Progenitor cell of endocrine pancreas (in vitro differentiated cells): ENCODE measurements at places on chromosomes 16 and 17. TPM values are rescaled to one million over a fixed set of nuclear protein-coding genes. Genes with fewer than 3 reads are reported as not detected.

ITFG1 gene
- 41.3 and 45.0 TPM in 2 replicates for total RNA-seq

MMP28 gene
- 0.53 TPM in 1 of 2 replicates, not detected in the other for total RNA-seq

KIF2B gene
- total RNA-seq, result not detected in 2 replicates

KRT32 gene
- total RNA-seq, result not detected in 2 replicates

OR3A2 gene
- total RNA-seq, result not detected in 2 replicates

ZNF205 gene
- 23.3 and 23.9 TPM in 2 replicates for total RNA-seq

KRTAP3-2 gene
- not detected in 2 replicates for total RNA-seq

HBA1 gene
- not detected in 2 replicates for total RNA-seq

CRISPLD2 gene
- total RNA-seq, result 10.0 and 11.0 TPM in 2 replicates

TCAP gene
- 1.8 and 2.7 TPM in 2 replicates for total RNA-seq

CCL22 gene
- not detected in 2 replicates for total RNA-seq

CCDC78 gene
- 2.5 and 3.2 TPM in 2 replicates for total RNA-seq

TMEM114 gene
- 1.8 TPM in 2 replicates for total RNA-seq

CCL2 gene
- total RNA-seq, result not detected in 2 replicates

CACNB1 gene
- total RNA-seq, result 11.3 and 13.8 TPM in 2 replicates

SDR42E1 gene
- 0.02 and 0.04 TPM in 2 replicates for total RNA-seq

CMIP gene
- total RNA-seq, result 62.5 and 62.7 TPM in 2 replicates

TEX14 gene
- total RNA-seq, result 0.11 and 0.22 TPM in 2 replicates

ZNF768 gene
- total RNA-seq, result 80.0 and 83.6 TPM in 2 replicates

KRTAP4-1 gene
- total RNA-seq, result not detected in 2 replicates

B9D1 gene
- 27.3 and 29.9 TPM in 2 replicates for total RNA-seq

ENKD1 gene
- 25.1 and 26.1 TPM in 2 replicates for total RNA-seq

HOXB13 gene
- not detected in 2 replicates for total RNA-seq

UTS2R gene
- 0.22 TPM in 2 replicates for total RNA-seq

CCL4L2 gene
- total RNA-seq, result not detected in 2 replicates

PROCA1 gene
- total RNA-seq, result 15.2 and 16.3 TPM in 2 replicates

ADAP2 gene
- total RNA-seq, result 1.2 and 2.3 TPM in 2 replicates

MYH1 gene
- not detected in 2 replicates for total RNA-seq

TMEM238L gene
- not detected in 2 replicates for total RNA-seq

CFAP52 gene
- total RNA-seq, result 0.19 TPM in 1 of 2 replicates, not detected in the other

PLCD3 gene
- 23.4 and 26.7 TPM in 2 replicates for total RNA-seq

NOXO1 gene
- 0.93 and 1.5 TPM in 2 replicates for total RNA-seq

KRTAP4-6 gene
- not detected in 2 replicates for total RNA-seq

FOXF1 gene
- total RNA-seq, result not detected in 2 replicates

CA4 gene
- total RNA-seq, result 8.2 and 9.3 TPM in 2 replicates

DNAH17 gene
- 0.16 TPM in 1 of 2 replicates, not detected in the other for total RNA-seq

MYO15B gene
- 336 and 337 TPM in 2 replicates for total RNA-seq

PITPNM3 gene
- total RNA-seq, result 2.8 and 3.3 TPM in 2 replicates

RHBDF2 gene
- 11.8 and 12.1 TPM in 2 replicates for total RNA-seq

KRT33A gene
- not detected in 2 replicates for total RNA-seq

NSMCE1 gene
- 26.2 and 27.1 TPM in 2 replicates for total RNA-seq

UNC45B gene
- total RNA-seq, result not detected in 2 replicates

CLEC3A gene
- not detected in 2 replicates for total RNA-seq

LYRM1 gene
- total RNA-seq, result 32.5 and 34.2 TPM in 2 replicates

KRTAP2-2 gene
- total RNA-seq, result not detected in 2 replicates

RNU2-1 gene
- total RNA-seq, result 7,084 and 7,668 TPM in 2 replicates

TP53TG3D gene
- not detected in 2 replicates for total RNA-seq

RHBDL3 gene
- total RNA-seq, result 0.50 and 0.82 TPM in 2 replicates

CDH5 gene
- 0.36 TPM in 1 of 2 replicates, not detected in the other for total RNA-seq

C16orf92 gene
- not detected in 2 replicates for total RNA-seq

ZNF19 gene
- 15.7 and 17.1 TPM in 2 replicates for total RNA-seq

BCL6B gene
- total RNA-seq, result 0.09 TPM in 1 of 2 replicates, not detected in the other

C1QTNF8 gene
- not detected in 2 replicates for total RNA-seq

TLCD3B gene
- 1.5 and 1.7 TPM in 2 replicates for total RNA-seq

KRTAP4-5 gene
- not detected in 2 replicates for total RNA-seq

DLG4 gene
- total RNA-seq, result 46.3 and 48.6 TPM in 2 replicates

VEZF1 gene
- total RNA-seq, result 103 and 110 TPM in 2 replicates
